Sigmoid colon (tissue), 7 donors: ENCODE measurements at places on chromosomes 2 and 18.

- DNase-seq, result peak; percentile 82
These were observed 69.2 kb upstream of the HNRNPA3 start for GRCh38 chr2:177143444-177143843.

DNA sequence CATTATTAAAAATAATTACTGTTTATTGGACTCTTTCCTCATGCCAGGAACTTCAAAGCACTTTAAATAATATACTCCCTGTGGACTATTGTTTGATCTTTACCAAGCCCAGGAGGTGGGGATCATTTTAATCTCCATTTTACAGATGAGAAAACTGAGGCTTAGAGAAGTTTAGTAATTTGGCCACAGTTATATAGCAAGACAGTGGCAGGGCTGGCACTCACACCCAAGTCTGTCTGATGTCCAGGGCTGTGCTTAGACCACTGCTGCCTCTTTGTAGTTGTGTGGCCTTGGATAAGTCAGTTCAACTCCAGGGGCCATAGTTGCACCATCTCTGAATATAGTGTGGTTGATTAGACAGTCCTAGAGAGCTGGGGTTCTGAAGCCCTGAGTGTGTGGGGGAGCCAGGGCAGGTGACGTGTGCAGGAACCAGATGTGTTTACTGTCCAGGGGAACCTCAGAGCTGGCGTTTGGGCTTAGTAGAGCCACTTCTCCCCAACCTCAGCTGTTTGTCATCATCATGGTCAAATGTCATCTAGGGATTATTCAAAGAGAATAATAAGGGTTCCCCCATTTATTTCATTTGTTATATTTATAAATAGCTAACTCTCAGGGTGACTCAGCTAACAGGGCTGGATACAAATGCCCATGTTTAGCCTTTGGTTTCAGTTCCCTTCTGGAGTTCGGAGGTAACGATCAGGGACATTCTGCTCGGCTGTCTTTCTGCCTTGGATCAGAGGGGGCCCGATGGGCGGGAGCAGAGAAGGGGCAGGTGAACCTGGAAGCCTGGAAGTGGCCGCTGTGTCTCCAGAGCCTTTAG is 68.0 kb downstream of the BOLA3 start:
- no peak for DNase-seq

DNA sequence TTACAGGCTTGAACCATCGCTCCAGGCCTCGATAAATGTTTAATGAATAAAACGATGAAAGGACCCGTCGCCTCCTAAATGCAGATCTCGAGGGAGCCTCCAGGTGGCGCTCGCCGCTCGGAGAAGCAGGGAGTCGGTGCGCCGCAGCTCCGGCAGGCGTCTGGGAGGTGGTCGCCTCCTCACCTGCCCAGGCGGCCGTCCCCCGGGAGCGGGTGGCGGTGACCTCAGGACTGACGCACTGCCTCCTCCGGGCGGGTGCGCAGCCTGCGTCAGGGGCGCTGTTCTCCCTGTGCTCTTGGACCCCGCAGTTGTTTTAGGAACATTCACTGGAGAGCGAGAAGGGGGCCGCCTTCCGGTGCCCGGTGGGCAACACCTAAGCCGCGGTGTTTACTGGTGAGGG is 38.6 kb upstream of the POLE4 start:
- no peak for DNase-seq

GRCh38 chr18:73696698-73697097 is 450.9 kb downstream of the FBXO15 start:
- no peak for DNase-seq

GRCh38 chr18:80227472-80227871 is 19.8 kb downstream of the PARD6G start:
- DNase-seq, result no peak

- DNase-seq, result no peak
These were observed 298.1 kb downstream of the TGIF1 start for GRCh38 chr18:3748086-3748485.

GRCh38 chr2:239328351-239329191 is 72.2 kb downstream of the HDAC4 start:
- DNase-seq, result peak; percentile 97

GRCh38 chr2:164368896-164369295 is 252.4 kb downstream of the GRB14 start:
- no peak for DNase-seq

- no peak for DNase-seq
These were observed 109.6 kb upstream of the UNC80 start for GRCh38 chr2:209662021-209662420.

DNA sequence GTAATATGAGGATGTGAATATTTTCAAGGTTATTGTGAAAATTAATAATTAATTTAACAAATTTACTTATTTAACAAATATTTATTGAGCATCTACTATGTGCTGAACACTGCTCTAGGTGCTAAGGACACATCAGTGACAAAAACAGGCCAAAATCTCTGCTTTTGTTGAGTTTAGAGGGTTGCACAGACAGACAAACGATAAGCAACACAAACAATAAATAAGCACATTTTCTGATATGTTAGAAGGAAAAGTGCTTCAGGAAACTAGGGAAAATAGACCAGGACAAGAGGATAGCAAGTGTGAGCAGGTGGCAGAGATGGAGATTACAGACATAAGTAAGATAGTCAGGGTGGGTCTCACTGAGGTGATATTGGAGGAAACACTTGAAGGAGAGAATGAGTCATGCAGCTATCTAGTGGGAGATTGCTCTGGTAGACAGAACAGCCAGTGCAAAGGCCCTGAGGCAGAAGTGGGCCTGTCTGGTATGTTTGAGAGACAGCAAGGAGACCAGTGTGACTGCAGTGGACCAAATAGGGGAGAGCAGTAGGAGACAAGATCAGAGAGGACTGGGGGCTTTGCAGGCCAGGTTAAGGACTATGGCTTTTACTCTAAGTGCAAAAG is 38.3 kb downstream of the SFXN5 start:
- no peak for DNase-seq

GRCh38 chr2:199147216-199147615 is 310.5 kb downstream of the SATB2 start:
- DNase-seq, result no peak

DNA sequence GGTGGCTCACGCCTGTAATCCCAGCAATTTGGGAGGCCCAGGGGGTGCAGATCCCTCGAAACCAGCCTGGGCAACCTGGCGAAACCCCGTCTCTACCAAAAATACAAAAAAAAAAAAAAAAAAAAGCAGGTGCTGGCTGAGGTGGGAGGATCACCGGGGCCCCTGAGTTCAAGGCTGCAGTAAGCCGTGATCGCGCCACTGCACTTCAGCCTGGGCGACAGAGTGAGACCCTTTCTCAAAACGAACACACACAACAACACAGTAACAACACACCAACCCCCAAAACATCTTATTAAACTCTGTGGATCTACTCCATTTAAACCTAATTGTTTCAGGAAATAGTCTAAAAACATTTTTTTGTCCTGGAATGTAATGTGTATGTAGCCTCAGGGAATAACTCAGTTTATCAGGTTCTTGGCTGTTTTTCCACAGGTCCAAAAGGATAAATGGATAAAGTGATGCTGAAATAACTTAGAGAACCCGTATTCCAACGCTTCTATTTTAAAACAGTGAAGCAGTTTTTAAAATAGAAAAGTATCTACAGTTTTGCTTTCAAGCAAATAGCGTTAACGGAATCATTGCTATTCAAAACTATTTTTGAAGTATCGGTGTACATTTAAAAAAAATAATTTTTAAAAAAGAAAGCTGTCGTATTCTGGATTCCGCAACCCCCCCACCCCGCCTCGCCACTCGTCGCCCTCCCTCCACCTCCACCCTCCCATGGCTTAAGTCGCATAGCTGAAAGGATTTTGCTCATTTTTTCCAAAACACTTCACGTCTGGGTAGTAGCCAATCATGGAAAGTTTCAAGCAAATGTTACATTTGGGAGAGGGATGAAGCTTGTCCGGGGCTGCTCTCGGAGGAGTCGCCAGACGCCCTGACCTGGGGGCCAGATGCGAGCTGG is 895 bp upstream of the GLS start:
- DNase-seq, result no peak

DNA sequence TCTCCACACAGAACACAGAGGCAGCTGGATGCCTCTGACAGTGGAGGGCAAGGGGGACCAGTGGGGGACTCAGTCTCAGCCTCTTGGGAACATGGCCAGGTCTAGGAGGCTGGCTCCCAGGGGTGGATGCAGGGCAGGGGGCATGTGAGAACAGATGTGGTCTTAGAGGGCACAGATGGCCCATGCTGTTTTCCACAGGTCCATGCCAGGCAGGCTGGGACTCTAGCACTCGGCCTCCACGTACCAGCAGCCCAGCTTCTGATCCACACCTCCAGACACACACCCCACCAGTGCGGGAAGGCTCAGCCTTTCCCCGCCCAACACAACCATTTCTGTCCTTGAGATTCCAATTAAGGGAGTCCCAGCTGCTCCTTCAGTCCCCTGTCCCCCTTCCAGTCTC is 42.4 kb downstream of the TNS1 start:
- peak; percentile 69 for DNase-seq

DNA sequence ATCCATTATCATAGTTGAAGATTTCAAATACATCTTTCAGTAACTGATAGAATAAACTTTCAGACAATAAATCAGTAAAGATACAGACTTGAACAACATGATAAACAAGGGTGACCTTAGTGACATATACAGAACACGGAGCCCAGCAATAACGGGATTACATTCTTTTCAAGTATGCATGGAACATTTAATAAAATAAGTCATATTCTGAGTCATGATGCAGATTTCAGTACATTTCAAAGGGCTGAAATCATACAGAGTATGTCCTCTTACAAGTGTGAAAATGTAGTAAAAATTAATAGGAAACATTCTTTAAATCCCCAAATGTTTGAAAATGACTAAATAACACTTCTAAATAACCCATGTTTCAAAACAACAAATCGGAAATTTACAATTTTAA is 17.2 kb upstream of the KLHL29 start:
- DNase-seq, result no peak

GRCh38 chr18:27520401-27520800 is 335.3 kb upstream of the CHST9 start:
- DNase-seq, result no peak

GRCh38 chr2:23587341-23587880 is 202.4 kb downstream of the KLHL29 start:
- no peak for DNase-seq

GRCh38 chr18:64659196-64659595 is 510.3 kb upstream of the LINC00305 start:
- no peak for DNase-seq

DNA sequence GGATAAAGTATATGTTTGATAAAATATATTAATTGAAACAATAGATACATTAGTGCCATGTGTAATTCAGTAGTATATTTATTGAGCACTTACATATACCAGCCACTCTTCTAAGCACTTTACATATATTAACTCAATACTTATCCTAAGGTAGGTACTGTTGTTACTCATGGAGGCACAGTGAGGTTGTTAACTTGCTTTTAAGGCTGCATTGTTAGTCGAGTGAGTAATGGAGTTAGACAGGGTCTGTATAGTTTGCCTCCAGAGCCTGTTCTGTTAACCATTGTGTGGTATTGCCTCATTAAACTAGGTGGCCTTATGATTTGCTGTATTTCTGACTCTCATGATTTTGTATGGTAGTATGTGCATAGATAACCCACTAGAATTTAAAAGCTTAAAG is 44.2 kb downstream of the LCLAT1 start:
- DNase-seq, result no peak

DNA sequence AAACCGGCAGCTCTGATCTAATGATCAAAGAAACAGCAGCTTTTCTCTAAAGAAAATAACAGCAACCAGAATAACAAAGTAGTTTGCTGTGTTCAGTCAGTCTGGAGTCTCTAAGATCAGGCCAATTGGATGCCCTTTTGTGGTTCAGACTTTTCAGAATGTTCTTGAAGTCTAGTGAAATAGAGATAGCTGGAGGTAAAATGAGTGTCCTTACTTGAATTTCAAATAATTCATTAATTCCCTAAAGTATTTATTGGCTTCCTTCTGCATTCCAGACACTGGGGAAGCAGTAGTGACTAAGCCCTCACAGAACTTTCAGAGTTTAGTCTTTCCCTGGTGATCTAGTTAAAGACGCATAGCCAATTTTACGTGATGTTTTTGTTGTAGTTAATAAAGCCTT is 58.7 kb downstream of the C18orf54 start:
- DNase-seq, result no peak

- DNase-seq, result no peak
These were observed 617.7 kb downstream of the IRS1 start for GRCh38 chr2:226181909-226182308.

DNA sequence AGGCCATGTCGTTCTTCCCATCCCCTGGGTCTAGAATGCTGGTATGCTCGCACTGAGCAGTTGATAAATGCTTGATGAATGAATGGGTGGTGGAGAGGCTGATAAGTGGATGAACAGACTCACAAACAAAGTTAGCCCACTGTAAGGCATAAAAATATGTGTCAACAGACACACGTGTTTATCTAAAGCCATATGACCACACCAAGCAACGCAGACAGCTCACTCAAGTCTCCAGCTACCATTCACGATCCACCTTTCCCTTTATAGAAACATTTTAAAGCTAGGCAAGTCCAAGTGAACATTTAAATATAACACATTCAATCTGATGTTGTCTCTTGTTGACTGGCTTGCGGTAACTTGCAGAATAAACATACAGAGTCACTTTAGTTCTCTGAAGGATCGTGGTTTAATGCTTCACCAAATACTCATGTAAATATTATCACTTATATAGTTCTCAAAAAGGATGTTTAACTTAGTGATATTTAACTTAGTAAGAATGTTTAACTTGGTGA is 105.5 kb downstream of the NOL10 start:
- DNase-seq, result no peak

DNA sequence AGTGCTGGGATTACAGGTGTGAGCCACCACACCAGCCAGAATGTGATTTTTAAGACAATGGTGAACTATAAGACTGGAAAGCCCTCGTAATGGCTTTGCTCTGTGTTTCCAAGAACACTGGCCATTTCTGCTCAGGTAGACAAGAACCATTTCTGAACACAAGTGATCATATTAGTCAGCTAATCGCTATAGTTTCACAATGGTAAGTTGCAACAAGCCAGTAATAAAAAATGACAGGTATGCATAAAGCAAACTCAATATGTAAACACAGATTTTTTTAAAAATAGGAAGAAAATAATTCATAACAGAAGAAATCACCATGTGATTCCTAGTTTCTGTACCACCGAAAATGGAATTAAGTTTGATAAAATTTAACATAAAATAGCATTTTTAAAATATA is 166.5 kb downstream of the THADA start:
- no peak for DNase-seq

DNA sequence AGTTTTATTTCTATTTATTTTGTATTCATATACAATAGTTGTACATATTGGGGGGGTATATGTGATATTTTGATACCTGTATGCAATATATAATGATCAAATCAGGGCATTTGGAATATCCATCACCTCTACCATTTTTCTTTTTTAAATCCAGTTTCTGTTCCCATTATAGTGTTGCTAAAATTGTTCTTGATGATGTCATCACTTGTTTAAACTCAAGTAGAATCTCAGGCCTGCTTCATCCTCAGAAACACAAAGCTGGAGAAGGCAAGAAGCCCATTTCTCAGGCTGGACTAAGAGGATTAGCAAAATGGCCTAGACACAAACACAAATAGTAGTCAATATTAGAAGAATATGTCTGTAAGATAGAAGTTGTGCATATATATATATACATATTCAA is 747.1 kb upstream of the ACVR2A start:
- no peak for DNase-seq
